Suppressor macrophage (primary cell): ENCODE measurements at places on chromosomes 4 and X.

- DNase-seq = no peak
Measured at GRCh38 chr4:78689261-78689660, 86.9 kb upstream of the BMP2K start.

DNA sequence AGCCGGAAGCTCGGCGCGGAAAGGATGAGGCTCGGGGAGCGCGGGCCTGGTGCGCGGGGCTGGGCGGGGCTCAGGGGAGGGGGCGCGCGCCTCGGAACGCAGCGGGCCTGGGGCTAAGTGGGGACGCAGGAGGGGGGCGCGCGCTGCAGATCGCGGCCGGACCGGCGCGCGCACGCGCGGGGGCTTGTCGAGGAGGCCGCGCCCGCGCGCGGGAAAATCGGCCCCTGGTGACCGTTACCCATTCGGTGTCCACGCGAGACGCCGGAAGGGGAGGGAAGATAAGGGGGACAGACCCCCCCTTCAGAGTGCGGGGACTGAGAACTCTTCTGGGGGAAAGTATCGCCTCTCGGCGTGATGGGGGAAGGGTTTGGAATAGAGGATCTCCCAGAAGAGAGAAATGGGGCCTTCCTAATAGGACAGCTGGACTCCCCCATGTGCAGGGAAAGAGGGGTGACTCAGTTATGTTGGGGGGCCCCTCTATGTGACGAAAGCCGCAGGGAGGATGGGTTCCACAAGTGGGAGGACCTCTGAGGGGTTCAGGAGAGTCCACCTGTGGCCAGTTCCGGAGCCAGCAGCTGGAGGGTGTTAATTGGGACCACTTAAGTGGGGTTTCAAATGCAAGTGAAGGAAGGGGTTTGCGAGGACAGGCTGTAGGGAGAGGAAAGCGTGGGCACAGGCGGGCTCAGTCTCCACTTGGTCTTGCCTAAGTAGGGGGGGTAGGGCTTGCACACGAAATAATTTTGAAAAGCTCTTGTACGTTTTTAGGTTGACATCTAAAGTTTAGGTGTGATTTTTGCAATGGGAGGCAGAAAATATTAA is 584 bp downstream of the SUV39H1 start:
- peak; percentile 47 for DNase-seq

- DNase-seq = no peak
Measured at GRCh38 chrX:107107459-107107858, 11.2 kb downstream of the RBM41 start.

DNA sequence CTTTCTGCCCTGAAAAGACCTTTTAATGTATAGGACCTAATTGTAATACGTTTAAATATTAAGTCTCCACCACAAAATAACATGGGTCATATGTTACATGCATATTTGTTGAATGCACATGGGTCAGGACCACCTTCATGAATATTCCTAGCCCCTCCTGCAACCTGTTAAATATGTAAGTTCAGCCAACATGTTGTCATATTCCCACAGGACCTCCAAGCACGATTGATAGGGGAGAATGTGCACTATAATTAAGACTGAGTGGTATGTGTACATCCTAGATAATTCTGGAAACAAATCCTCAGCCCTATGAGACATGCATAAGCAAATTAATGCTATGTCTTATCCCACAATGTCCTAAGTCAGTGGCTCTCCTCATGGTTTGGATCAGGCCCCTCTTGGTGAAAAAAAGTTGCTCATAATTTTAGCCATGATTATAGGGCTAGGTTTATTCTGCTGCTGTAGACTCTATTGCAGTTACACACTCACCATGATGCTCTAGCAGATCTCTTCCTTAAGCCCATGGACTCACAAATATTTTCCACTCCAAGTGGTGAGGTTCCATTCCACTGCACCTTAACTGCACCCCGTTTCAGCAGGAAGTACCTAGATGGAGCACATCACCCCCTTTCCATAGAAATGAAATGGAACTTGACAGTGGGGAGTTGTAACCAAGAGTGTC is 10.2 kb downstream of the TIGD2 start:
- DNase-seq = no peak

DNA sequence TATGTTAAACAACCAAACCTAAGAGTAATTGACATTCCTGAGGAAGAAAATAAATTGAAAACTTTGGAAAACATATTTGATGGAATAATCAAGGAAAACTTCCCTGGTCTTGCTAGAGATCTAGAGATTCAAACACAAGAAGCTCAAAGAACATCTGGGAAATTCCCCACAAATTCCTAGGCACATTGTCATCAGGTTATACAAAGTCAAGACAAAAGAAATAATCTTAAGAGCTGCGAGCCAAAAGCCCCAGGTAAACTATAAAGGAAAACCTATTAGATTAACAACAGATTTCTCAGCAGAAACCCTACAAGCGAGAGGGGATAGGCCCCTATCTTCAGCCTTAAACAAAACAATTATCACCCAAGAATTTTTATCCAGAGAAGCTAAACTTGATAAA is 1082.0 kb upstream of the IGFBP7 start:
- DNase-seq = no peak

GRCh38 chr4:673349-674091 is 556 bp downstream of the ATP5ME start:
- DNase-seq = peak; percentile 74

- DNase-seq = no peak
Measured at GRCh38 chr4:105155426-105155825, 8.8 kb downstream of the TET2 start.

- DNase-seq = no peak
Measured at GRCh38 chr4:61782133-61782532, 582.0 kb downstream of the ADGRL3 start.

DNA sequence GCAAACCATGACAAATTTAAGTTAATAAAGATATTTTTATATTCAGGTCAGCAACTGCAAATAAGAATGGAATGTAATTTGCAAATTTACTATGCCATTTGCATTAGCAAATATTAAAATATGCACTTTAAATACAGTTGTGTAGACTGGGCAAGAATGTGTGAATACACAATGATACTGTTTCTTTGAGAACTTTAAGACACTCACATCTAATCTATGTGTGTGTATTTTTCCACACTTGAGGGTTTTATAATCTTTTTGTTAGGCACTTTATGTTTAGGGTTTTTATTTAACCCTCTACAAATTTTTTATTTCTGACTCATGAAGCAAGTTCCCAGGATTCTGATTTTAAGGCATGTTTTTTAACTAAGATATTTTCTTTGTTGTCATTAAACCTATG is 23.9 kb upstream of the NDNF start:
- DNase-seq = no peak

- no peak for DNase-seq
Measured at GRCh38 chrX:151176231-151176750, at the start of gene GPR50. TSS of gene GPR50 (plus strand) at chrX:151176584. CDS start at chrX:151176722, 138 bp downstream.

- DNase-seq = no peak
Measured at GRCh38 chr4:85580489-85580888, 105.5 kb downstream of the ARHGAP24 start.

DNA sequence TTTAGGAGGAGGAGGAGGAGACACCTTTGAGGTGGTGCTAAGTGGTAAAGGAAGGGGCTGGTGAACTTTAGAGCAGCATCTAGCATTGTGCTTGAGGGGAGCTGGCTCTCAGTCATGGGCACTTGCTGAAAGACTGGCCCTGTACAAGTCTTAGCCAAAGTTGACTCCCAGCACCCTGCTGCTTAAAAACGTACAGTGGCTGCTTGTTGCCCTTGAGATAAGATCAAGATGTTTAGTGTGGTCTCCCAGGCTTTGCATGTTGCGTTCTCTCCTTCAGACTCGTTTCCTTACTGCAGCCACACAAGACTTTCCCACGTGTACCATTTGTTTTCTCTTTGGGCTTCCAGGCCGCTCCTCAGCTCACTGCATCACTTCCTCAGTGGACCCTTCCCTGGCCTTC is 1.8 kb downstream of the MED28 start:
- no peak for DNase-seq

GRCh38 chr4:54657551-54658251 is at the start of gene KIT:
TSS of gene KIT (plus strand) at chr4:54657957. CDS start at chr4:54658015, 58 bp downstream.
- DNase-seq = peak; percentile 33

DNA sequence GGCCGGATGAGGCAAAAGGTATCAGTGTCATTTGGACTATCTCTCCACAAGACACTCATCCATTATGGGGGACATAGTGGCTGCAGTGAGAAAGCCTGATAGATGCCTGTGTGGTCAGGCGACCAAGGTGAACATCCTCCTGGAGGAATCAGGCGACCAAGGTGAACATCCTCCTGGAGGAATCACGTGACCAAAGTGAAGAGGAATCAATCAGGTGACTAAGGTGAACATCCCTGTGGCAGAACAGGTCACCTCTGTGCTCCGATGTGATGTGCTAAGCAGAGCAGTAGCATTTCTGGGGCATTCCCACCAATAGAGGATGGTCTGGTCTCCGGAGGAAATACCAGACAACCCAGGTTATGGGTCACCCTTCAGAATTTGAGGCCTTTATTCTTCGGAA is 44.0 kb downstream of the RNF212 start:
- DNase-seq = no peak

DNA sequence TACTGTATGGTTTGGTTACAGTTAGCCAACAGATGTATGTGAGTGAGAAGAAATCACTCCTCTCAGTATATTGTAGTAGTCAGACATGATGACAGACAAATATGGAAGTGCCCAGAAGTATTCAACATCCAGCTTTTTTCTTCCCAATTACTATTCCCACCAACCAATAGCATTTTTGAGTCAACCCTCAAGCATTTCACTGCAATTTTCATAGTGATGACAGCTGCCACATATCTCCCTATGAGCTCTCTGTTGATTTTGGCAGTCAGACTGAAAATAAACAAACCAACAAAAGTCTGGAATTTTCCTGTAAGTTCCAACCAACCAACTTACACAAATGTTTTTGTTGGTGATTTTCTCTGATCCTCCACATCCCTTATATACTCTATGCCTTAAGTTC is 8.2 kb upstream of the TRAM1L1 start:
- DNase-seq = no peak

- peak; percentile 91 for DNase-seq
Measured at GRCh38 chr4:183504930-183505610, at the start of gene ING2. TSS of gene ING2 (plus strand) at chr4:183505058. CDS start at chr4:183505196, 138 bp downstream.

GRCh38 chrX:46967547-46967946 is 55.3 kb downstream of the JADE3 start:
- DNase-seq = no peak

- no peak for DNase-seq
Measured at GRCh38 chrX:130174937-130175336, 3.2 kb downstream of the RAB33A start.

- DNase-seq = no peak
Measured at GRCh38 chrX:65524139-65524538, 10.4 kb downstream of the LAS1L start.

GRCh38 chr4:166822386-166822785 is 411.9 kb downstream of the SPOCK3 start:
- DNase-seq = no peak

DNA sequence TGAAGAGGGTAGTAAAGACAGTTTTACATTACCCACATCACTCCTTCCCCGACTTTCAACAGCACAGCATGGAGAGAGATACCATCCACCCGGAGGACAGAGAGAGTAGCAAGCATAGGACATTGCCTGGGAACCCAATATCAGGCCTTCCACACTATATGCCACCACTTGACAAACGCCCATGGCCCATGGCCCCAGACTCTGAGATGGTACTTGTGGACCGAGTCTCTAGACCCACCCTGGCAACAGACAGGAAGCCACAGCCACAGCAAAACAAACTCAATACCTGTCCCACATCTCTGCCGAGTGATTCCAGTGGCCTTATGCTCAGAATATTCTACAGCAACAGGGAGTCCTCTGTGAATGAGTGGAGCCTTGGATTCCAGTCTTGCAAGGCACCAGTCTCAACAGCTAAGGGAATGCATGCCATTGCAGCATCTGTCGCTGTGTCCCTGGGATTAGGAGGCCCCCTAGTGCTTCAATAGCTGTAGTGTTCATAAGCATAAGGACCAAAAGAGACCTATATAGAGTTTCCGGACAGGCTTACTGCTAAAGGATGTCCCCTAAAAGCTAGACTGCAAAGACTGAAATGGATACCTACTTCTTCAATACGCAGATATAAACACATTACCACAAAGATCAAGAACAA is 14.7 kb upstream of the CT55 start:
- DNase-seq = peak; percentile 40

DNA sequence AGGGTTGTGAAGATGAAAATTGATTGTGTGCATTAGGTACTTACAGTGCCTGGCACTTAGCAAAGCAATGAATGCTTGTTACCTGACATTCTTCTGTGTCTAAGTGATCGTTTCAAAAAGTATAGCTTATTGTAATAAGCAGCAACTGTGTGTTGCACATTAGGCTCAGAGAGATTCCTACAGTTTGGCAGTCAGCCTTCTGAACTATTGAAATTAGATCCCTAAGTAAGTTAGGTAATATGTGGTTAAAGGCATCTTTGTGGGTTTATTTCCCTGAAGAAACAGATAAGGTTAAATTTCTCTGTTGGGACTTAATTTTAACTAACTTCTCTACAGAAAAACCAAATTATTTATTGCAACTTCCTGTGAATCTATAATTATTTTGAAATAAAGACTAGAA is 93.4 kb downstream of the REPS2 start:
- DNase-seq = no peak

DNA sequence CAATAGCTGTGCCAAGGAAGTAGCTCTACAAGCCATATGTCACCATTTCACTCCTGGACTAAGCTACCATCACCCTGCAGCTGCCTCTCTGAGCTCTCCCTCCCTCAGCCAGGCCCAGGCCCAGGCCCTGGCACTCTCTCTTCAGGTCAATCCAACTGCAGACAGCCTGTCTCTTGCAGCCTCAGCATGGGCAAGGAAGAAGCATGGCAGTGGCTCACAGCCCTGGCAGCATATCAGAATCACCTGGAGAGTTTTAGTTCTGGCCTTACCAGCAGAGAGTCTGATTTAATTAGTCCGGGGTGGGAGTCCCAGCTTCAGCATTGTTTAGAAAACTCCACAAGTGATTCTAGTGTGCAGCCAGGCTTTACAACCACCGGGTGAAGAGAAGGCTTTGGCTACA is 31.5 kb downstream of the NALF2 start:
- DNase-seq = no peak

DNA sequence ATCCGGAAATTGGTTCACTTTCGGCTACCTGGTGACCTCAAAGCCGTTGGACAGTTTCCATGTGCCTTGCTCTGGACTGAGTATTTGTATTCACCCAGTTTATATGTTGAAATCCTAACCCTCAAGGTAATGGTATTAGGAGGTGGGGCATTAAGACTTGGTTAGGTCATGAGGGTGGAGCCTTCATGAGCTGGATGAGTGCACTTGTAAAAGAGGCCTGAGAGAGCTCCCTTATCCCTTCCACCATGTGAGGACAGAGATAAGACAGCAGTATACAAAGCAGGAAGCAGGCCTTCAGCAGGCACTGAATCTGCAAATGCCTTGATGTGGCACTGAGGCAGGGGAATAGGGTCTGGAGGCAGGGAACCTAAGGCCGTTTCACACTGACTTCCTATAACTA is 5.3 kb upstream of the OPHN1 start:
- no peak for DNase-seq

GRCh38 chr4:110216129-110216528 is 17.7 kb upstream of the ELOVL6 start:
- DNase-seq = peak; percentile 30

- no peak for DNase-seq
Measured at GRCh38 chr4:150974750-150975149, 40.3 kb downstream of the LRBA start.
